T-cell (primary cell): ENCODE measurements at places on chromosomes 5 and 9.

DNA sequence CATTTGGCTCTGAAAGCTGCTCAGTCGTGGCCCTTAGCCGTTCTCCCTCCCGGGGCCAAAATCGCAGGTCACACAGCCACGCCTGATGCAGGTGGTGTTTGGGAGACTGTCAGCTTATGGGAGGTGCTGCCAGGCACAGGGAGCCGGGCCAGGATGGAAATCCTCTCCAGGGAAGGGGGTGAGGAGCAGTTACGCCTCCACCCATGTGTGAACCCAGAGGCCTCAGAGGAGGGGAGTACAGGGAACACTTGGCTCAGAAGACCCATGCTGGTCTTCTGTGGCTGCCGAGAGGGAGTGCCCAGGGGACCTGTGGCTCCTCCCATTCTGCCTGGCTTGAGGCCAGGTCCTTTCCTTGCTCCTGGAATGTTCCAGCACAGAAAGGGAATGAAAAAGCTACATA is 3.6 kb upstream of the OLFM1 start:
- H3K36me3 ChIP-seq: no peaks in the 10 kb centered on the region
- peaks cover 55% of the 10 kb centered on the region for H3K27me3 ChIP-seq
- DNase-seq: no peak
- H3K4me3 ChIP-seq: no peak overlapping the region
- no peaks in the 10 kb centered on the region for H3K4me1 ChIP-seq

GRCh38 chr5:53261245-53261644 is 151.7 kb upstream of the MOCS2 start:
- H3K27ac ChIP-seq: no peak overlapping the region
- H3K4me1 ChIP-seq: no peaks in the 10 kb centered on the region
- H3K4me3 ChIP-seq: no peak overlapping the region
- no peak for DNase-seq
- no peaks in the 10 kb centered on the region for H3K27me3 ChIP-seq

- H3K4me1 ChIP-seq: no peaks in the 10 kb centered on the region
- H3K27ac ChIP-seq: no peak overlapping the region
- H3K36me3 ChIP-seq: no peaks in the 10 kb centered on the region
- H3K27me3 ChIP-seq: peaks cover 7% of the 10 kb centered on the region
- H3K4me3 ChIP-seq: no peak overlapping the region
- no peak for DNase-seq
Observed at GRCh38 chr5:150313501-150313900, 10.8 kb upstream of the ARSI start.

- H3K36me3 ChIP-seq: no peaks in the 10 kb centered on the region
- no peak overlapping the region for H3K27ac ChIP-seq
- no peaks in the 10 kb centered on the region for H3K27me3 ChIP-seq
- no peak for DNase-seq
- no peaks in the 10 kb centered on the region for H3K4me1 ChIP-seq
- H3K4me3 ChIP-seq: no peak overlapping the region
Observed at GRCh38 chr5:97422678-97423077, 239.6 kb upstream of the RIOK2 start.

- no peaks in the 10 kb centered on the region for H3K36me3 ChIP-seq
- H3K4me1 ChIP-seq: no peaks in the 10 kb centered on the region
- DNase-seq: no peak
- no peak overlapping the region for H3K27ac ChIP-seq
Observed at GRCh38 chr5:172420235-172420939, 33.9 kb downstream of the SH3PXD2B start.

DNA sequence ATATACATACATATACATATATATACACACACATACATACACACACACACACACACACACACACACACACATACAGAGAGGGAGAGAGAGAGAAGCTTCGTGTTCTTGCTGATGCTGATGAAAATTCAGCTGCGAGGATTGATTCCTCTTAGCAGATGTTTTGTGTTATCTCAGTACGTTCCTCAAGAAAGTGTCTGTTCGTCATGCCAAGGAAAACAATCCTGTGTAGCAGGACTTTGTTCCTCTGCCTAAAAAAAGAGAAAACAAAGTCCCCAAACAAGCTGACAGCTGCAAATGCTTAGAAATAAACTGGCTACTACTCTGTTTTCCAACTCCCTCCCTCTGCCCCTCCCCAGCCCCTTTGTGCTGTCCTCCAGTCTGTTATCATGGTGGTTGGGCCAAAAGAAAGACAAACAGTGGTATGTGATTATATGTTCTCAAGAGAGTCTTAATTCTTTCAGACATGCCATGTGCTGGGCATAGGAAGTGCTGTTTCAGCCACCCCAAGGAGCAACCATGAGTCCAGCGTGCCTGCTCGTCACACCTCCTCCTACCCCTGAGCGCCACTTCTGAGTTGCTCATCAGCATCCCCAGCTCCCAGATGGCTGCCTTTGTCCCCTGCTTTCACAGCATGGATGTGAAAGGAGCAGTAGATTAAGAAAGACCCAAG is 71.5 kb upstream of the EQTN start:
- no peak overlapping the region for H3K27ac ChIP-seq
- peaks cover 15% of the 10 kb centered on the region for H3K4me1 ChIP-seq
- DNase-seq: no peak
- H3K4me3 ChIP-seq: no peak overlapping the region
- H3K27me3 ChIP-seq: no peaks in the 10 kb centered on the region

DNA sequence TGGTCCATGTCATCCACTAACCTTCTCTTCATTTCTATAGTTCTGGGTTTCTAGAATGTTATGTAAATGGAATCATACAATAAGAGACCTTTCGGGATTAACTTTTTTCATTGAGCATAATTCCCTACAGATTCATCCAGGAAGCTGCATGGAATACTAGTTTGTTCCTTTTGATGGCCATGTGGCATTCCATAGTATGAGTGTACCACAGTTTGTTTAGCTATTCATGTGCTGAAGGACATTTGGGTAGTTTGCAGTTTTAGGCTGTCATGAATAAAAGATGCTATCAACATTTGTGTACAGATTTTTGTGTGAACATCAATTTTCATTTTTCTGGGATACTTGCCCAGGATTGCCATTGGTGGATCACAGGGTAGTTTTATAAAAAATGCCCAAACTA is 6.8 kb upstream of the SPTLC1 start:
- no peak for DNase-seq
- no peaks in the 10 kb centered on the region for H3K4me1 ChIP-seq
- H3K4me3 ChIP-seq: no peak overlapping the region
- peaks cover 2% of the 10 kb centered on the region for H3K27me3 ChIP-seq

- H3K36me3 ChIP-seq: no peaks in the 10 kb centered on the region
- DNase-seq: no peak
- no peaks in the 10 kb centered on the region for H3K4me1 ChIP-seq
- H3K27me3 ChIP-seq: no peaks in the 10 kb centered on the region
- no peak overlapping the region for H3K27ac ChIP-seq
- H3K4me3 ChIP-seq: no peak overlapping the region
Observed at GRCh38 chr9:29044959-29045358, 1471.7 kb upstream of the C9orf72 start.

DNA sequence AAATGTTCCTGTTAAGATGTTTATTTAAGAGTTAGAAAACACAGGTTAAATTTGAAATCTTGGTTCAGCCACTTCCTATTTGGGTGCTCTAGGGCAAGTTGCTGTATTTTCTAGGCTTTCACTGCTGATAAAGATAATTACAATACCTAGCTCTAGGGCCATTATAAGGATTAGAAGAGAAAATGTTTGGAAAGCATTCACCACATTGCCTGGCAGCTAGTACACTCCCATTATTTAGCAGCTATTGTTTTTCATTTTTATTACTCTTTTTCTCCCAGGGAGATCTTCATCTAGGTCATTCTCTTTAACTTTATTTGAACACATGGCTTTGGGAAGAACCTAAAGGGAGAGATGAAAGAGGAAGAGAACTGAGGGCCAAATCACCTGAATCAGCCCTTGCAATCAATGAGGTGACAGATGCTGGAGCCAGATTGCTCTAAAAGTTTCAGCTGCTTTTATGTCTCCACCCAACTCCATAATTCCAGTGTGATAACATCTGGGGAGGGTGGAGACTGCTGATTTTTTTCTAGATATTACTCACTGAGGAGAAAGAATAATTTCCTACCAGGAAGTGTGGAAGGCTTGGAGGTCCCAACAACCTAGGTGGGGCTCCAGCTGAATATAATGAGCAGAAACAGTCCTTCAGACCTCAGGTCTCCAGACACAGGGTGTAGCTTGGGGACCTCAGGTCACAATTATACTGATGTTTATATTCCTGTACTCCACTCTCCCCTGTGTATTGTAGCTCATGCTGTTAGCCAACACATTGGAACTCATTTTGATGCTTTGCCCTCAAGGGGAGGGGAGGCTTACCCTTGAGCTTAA is 640.0 kb downstream of the RAB3C start:
- no peak for DNase-seq
- no peaks in the 10 kb centered on the region for H3K27me3 ChIP-seq
- no peak overlapping the region for H3K4me3 ChIP-seq
- H3K36me3 ChIP-seq: no peaks in the 10 kb centered on the region
- no peak overlapping the region for H3K27ac ChIP-seq

DNA sequence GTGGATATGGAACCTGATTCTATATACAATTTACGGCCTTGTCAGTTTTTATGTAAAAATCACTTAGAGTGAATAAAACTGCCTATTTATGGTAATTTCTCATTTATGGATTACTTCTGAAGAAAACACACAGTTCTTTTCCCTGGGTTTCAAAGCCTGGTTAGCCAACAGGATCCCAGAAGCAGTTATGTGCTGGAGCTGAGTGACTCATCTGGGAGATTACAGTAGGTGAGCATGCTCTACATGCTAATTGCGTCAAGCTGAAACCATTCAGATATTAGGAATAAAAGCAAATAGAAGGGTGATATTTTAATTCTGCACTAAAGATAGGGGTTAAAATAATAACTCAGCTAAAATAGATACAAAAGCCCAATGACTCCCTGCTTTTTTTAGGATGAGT is 47.8 kb downstream of the PDE4D start:
- H3K27ac ChIP-seq: no peak overlapping the region
- H3K27me3 ChIP-seq: no peaks in the 10 kb centered on the region
- no peak overlapping the region for H3K4me3 ChIP-seq
- no peaks in the 10 kb centered on the region for H3K4me1 ChIP-seq
- H3K36me3 ChIP-seq: no peaks in the 10 kb centered on the region

- H3K4me3 ChIP-seq: no peak overlapping the region
- no peak for DNase-seq
- H3K36me3 ChIP-seq: no peaks in the 10 kb centered on the region
- no peaks in the 10 kb centered on the region for H3K27me3 ChIP-seq
- H3K27ac ChIP-seq: no peak overlapping the region
Observed at GRCh38 chr9:126490214-126490631, 123.5 kb upstream of the LMX1B start.

DNA sequence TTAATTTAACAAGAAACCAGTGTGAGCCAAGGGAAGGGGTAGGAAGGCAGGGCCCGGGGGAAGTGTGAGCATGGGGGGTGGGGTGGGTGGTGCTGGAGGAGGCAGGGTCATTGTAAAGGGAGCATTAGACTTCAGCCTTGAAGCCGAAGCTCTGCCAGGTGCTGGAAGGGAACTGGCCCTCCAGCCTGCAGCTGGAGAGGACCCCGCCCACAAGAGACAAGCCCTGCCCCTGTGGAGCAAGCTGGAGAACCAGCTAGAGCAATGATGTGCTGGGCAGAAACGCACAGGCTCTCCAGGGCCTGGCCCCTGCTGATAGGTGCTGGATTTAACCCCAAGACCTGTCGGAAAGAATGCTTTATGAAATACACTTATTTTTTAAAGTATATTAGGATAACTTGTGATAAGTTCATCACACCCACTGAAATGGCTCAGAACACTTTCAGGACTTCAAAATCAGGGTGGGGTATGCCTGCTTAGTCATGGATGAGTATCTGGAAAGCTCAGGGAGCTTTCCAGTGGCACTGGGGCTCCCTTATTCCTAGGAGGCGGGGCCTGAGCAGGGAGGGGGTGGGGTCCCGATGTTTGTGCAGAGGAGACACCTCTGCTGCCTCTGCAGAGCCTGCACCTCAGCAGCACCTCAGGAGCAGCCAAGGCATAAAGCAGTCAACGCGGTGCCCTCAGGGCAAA is 27.1 kb downstream of the UBE2QL1 start:
- H3K4me1 ChIP-seq: no peaks in the 10 kb centered on the region
- no peak overlapping the region for H3K4me3 ChIP-seq
- no peak overlapping the region for H3K27ac ChIP-seq

GRCh38 chr9:110309681-110310080 is 28.0 kb downstream of the TXNDC8 start:
- H3K4me3 ChIP-seq: no peak overlapping the region
- H3K27me3 ChIP-seq: no peaks in the 10 kb centered on the region
- H3K4me1 ChIP-seq: peaks cover 14% of the 10 kb centered on the region

DNA sequence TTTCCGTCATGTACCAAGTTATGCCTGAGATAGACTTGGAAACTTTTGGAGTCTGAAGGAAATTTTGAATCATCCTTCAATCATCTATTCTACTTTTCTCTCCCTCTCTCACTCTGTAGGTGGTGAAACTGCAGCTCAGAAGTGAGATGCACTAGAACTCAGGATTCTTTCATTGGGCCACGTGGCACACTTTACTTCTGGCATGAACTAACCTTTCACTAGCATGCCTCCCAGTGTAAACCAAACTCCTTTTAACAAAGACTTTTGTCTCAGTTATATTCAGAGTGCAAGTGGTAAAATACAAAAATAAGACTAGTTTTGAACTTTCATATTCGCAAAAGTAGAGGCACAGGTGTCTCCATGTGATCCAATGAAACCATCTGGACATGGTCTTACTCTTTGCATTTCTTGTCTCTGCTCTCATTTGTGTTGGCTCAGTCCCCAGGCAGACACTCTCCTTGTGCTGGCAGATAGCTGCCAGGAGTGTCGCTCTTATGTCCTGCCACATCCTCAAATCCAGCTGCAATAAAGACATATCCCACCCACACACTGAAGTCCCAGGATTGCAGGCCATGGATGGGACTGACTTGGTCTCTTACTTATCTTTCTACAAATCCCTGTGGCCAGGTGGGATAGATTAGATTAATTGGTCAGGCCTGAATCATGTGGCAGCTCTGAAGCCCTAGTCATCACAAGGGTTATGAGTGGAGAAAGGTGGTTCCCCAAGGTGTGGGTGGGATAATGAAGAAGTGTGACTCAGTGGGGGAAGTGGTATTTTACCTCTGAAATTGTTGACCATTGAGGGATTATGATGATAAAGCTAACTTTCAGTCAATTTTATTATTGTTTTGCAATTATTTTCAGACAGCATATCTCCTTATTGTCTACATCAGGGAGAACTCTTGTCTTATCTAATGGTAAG is 267.5 kb downstream of the GABRB2 start:
- no peak for DNase-seq
- no peak overlapping the region for H3K4me3 ChIP-seq
- H3K27me3 ChIP-seq: no peaks in the 10 kb centered on the region
- H3K27ac ChIP-seq: no peak overlapping the region
- no peaks in the 10 kb centered on the region for H3K36me3 ChIP-seq

- no peak overlapping the region for H3K27ac ChIP-seq
- H3K4me3 ChIP-seq: no peak overlapping the region
- no peak for DNase-seq
- H3K4me1 ChIP-seq: no peaks in the 10 kb centered on the region
Observed at GRCh38 chr9:13675638-13676000, 396.1 kb upstream of the MPDZ start.

GRCh38 chr9:99971410-99971809 is 65.0 kb downstream of the STX17 start:
- H3K4me1 ChIP-seq: no peaks in the 10 kb centered on the region
- H3K36me3 ChIP-seq: peaks cover 25% of the 10 kb centered on the region
- no peak overlapping the region for H3K4me3 ChIP-seq
- no peak overlapping the region for H3K27ac ChIP-seq
- DNase-seq: no peak
